ENCODE measurements at places on chromosomes 4 and X. TPM values are rescaled to one million over a fixed set of nuclear protein-coding genes. Genes with fewer than 3 reads are reported as not detected.

AGA gene
- total RNA-seq = 11.2 TPM

C4orf50 gene
- 0.66 TPM for total RNA-seq

AWAT2 gene
- total RNA-seq = not detected

EDA2R gene
- total RNA-seq = 22.9 TPM

ERAS gene
- 0.46 TPM for total RNA-seq

SERPINA7 gene
- total RNA-seq = not detected

DUSP21 gene
- total RNA-seq = 0.69 TPM

BRS3 gene
- 0.18 TPM for total RNA-seq

NAAA gene
- total RNA-seq = 3.2 TPM

ATP6AP2 gene
- total RNA-seq = 76.5 TPM

CENPU gene
- total RNA-seq = 25.4 TPM

COX7B gene
- total RNA-seq = 441 TPM

XK gene
- total RNA-seq = 0.38 TPM

STBD1 gene
- total RNA-seq = 1.3 TPM

TXK gene
- 0.05 TPM for total RNA-seq

CACNA1F gene
- total RNA-seq = not detected

GYPE gene
- 0.41 TPM for total RNA-seq

PDZD4 gene
- total RNA-seq = 48.5 TPM

GDPD2 gene
- not detected for total RNA-seq

TCEAL7 gene
- total RNA-seq = 63.2 TPM

MSMO1 gene
- 135 TPM for total RNA-seq

WFS1 gene
- total RNA-seq = 19.4 TPM

TMEM35A gene
- 22.1 TPM for total RNA-seq

SPATA4 gene
- total RNA-seq = not detected

ATP2B3 gene
- 0.17 TPM for total RNA-seq

AREG gene
- not detected for total RNA-seq

TASL gene
- not detected for total RNA-seq

SHROOM2 gene
- 33.6 TPM for total RNA-seq

RASSF6 gene
- 0.54 TPM for total RNA-seq

NAP1L3 gene
- 50.6 TPM for total RNA-seq

UBL4A gene
- total RNA-seq = 21.5 TPM

SPIN4 gene
- total RNA-seq = 11.0 TPM

AKAP14 gene
- total RNA-seq = not detected

USP17L5 gene
- total RNA-seq = not detected

TCEAL5 gene
- 0.87 TPM for total RNA-seq

PCYT1B gene
- 2.5 TPM for total RNA-seq

TREX2 gene
- total RNA-seq = not detected

All from motor neuron (in vitro differentiated cells).